ENCODE measurements at places on chromosomes 4 and X.

GRCh38 chrX:97790850-97791249 lies 907.1 kb downstream of the RPA4 start:
- no peak for DNase-seq

DNA sequence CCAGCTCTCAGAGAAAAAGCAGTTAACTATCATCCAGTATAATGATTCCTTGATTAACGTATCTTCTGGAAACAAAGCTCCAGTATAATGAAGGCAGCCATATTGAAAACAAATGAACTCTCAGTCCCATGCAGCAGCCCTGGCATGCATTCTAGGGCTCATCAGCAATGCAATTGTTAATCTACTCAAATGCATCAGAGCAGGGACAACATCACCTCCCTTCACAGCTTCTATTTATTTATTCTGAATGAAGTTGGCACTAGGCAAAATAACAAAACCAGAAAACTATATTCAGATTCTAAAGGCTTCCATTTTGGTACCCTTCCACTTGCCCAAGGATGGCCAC lies 11.4 kb downstream of the SH3D19 start:
- no peak for DNase-seq

DNA sequence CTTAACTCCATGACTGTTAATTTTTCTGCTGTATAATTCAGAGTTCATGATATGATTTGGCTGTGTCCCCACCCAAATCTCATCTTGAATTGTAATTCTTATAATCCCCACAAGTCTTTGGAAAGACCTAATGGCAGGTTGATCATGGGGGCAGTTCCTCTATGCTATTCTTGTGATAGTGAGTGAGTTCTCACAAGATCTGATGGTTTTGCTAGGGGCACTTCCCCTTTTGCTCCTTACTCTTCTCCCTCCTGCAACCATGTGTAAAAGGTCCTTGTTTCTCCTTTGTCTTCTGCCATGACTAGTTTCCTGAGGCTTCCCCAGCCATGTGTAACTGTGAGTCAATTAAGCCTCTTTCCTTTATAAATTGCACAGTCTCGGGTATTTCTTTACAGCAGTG lies 1751.9 kb downstream of the ARAP2 start:
- DNase-seq = no peak

GRCh38 chrX:152313529-152314302 lies 137.4 kb downstream of the GABRA3 start:
- no peak for DNase-seq

DNA sequence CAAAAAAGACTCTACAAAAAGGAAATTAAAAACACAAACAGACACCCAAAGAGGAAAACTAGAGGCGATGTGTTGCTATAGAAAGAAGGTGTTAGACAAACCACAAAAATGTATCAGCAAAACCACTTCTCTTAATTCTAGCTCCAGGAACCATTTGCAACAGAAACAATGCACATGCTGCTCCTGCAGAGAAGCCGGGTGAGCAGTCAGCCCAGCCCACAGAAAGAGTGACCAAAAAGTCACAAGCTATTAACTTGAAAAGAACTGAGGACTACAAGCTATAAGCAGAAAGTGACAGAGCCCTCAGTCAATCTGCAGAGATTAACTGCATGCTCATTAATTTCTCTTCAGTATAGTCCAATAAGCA lies 96.2 kb upstream of the KLHL13 start:
- no peak for DNase-seq

DNA sequence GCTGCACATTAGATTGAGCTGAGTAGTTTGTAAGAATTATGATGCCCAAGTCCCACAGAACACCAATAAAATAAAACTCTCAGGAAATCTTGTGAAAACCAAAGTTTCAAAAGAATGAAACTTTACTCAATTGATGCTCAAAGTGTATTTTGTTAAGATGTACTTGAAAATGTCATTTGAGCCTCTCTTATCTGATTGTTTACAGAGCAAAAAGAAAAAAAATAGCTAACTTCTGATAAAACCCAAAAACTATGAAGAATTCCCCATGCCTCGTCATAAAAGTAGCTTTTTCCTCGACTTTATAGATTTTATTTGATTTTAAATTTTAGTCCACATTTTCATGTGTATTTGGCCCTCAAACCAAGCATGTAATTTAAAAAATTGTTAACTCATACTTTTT lies 521.5 kb upstream of the FTHL17 start:
- no peak for DNase-seq

DNA sequence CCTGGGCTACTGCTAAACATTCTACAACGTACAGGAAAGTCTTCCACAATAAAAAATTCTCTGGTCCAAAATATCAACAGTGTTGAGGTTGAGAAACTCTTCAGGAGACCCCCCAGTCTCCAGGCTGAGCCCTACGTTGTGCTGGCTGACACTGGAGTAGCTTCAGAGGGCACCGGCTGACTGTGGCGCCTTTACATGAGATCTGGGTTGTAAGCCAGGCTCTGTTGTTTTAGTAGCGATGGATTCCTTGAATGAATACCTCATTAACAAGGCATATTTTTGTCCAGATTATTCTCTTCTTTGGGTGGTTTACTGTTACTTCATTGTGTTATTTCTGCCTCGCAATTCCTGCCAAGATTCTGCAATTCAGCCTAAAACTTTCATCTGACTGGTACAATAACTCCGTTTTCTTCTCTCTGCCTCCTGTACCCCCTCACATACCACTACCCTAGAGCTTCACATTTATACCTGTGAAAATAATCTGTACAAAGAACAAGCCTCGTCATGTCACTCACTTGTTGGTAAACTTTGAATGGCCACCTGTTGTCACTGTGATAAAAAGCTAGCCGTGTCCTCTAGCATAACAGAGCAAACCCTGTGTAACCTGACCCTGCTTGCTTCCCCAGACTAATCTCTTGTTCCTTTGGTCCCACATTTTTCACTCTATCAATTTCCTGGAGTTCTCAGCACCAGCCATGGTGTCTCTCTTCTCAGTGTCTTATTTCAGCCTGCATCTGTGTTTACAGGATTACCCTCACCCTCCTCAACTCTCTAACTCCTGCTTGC lies 1476.1 kb upstream of the TENM3 start:
- DNase-seq = no peak

DNA sequence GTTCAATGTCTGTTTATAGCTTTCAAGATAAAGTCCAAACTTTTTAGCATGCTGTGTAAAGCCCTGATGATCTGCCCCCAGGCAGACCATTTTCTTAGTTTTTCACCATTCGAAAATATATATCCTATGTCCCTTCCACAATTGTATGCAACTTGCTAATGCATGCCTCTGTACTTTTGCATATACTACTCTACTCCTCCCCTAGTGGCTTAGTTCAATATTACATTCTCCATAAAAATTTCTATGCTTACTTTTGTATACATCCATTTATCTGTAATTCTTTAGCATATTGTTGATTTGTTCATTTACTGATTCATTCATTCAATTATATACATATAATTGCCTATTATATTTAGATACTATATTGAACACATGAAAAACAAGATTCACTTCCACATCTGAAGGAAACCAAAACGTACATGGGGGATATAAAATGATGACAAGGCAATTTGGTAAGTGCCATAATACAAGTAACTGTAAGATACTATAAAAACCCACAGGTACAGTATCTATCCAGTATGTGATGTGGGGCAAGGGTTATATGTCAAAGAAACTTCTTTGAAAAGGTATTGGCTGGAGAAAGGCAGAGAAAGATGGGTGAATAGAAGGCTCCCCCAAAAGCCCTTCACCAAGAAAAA lies 902.5 kb downstream of the FAM133A start:
- DNase-seq = no peak

DNA sequence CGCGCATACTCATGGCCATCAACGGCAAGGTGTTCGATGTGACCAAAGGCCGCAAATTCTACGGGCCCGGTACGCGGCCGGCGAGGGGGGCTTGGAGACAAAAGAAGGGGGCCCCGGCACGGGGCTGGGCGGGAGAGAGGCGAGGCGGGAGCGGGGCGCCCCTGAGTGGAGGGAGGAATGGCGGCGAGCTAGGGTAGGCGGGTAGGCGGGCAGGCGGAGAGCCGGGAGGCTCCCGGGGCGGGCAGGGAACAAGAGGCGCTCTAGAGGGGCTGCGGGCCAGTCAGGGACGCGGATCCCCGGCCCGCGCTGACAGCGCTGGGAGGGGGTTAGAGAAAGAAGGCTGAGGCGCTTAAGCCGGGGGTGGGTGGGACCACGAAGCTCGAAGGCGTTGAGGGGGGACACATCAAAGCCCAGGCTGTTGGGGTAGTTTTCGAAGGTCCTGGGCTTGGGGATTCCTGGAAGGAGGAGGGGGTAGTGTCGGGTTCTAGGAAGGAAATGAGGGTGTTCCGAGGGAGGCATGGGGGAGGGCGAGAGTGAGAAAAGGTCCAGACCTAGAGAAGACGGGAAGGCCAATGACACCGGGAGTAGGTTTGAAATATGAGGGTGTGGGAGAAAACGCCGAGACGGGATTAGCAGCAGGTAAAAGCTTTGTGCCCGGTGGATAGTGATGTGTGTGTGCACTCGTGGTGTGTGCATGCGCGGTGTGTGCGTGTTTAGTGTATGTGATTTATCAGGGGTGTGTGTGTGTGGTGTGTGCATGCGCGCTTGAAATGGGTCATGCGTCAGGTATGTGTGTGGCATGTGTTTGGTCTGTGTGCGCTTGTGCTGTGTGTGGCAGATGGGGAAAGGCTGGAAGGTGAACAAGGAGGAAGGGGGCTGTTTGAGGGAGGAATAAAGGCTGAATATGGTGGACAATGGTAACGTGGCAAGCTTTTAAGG lies 807 bp downstream of the PGRMC1 start:
- no peak for DNase-seq

DNA sequence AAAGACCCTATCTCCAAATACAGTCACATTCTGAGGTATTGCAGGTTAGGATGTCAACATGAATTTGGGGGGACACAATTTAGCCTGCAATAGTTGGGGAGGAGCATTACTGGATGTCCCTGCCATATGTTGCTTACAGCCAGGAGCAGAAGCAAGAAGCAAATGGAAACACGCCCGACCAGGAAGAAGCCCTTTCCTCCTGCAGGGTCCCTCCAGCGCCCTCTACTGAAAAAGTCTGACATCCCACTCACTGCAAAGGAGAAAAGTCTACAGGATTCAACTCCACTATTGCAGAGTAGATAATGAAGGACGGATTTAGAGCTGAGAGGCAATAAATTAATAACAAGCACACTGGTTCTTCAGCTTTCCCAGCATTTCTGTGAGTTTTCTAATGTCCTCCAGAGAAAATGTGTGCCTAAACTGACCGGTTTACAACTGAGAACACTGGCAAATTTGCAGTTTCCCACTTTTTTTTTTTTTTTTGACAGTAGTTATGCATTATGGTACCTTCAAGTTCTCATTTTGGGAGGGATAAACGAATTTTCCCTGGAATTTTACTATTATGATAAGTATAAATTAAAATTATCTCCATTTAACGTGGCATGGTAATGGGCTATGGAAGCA lies 31.7 kb downstream of the COQ2 start:
- peak; percentile 36 for DNase-seq

GRCh38 chr4:147244786-147245185 lies 236.1 kb upstream of the EDNRA start:
- no peak for DNase-seq

DNA sequence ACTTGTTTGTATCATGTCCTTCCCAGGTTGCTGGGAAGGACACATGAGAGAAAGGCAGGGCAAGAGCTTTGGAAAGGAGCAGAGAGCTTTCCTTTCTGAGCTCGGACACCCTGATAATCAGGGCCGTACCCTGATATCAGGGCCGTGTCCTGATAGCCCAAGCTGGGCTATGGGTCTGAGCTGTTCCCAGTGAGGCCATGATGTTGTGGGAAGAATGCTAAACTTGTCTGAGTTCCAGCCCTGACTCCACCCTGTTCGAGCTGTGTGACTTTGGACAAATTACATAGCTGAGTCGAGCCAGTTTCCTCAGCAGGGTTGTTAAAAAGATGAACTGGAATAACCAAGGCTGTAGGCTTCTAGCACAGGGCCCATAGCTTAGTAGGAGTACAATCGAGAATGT lies 3.3 kb upstream of the CXCR3 start:
- no peak for DNase-seq

- DNase-seq = no peak
Observed at GRCh38 chrX:119041175-119041574, 31.6 kb upstream of the CT47C1 start.

GRCh38 chr4:150056569-150056968 lies 21.7 kb upstream of the DCLK2 start:
- no peak for DNase-seq

DNA sequence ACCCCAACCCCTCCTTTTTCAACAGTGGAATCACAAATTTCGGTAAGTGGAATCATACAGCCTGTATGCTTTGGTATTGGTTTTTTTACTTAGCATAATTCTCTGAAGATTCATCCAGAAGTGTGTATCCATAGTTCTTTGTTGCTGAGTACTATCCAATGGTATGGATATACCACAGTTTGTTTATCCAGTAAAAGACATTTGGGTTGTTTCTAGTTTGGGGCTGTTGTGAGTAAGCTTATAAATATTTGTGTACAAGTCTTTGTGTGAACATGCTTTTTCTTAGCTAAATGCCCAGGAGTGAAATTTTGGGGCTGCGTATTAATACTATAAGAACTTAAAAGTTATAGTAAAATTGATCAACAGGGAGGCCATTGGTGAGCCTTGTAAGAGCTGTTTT lies 57.5 kb upstream of the GC start:
- DNase-seq = no peak

DNA sequence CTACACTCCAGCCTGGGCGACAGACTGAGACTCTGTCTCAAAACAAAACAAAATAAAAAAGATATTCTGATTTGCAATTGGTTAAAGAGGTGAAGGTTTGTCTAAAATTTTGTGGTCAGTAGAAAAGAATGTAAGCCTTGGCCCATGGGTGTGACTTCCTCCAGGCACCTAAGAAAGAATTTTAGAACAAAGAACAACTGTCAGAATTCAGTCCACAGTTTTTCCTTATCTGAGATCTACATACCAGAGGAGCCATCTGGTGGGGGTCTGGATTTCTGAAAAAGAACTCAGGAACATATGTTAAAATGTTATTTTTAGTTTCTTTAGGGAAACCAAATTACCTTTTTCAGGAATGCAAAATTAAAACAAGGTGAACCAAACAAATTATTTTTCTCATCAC lies 434.1 kb downstream of the ANKRD50 start:
- DNase-seq = peak; percentile 28

GRCh38 chr4:162115333-162115732 lies 48.5 kb downstream of the FSTL5 start:
- DNase-seq = no peak

GRCh38 chrX:148466292-148466691 lies 34.1 kb upstream of the AFF2 start:
- DNase-seq = no peak

DNA sequence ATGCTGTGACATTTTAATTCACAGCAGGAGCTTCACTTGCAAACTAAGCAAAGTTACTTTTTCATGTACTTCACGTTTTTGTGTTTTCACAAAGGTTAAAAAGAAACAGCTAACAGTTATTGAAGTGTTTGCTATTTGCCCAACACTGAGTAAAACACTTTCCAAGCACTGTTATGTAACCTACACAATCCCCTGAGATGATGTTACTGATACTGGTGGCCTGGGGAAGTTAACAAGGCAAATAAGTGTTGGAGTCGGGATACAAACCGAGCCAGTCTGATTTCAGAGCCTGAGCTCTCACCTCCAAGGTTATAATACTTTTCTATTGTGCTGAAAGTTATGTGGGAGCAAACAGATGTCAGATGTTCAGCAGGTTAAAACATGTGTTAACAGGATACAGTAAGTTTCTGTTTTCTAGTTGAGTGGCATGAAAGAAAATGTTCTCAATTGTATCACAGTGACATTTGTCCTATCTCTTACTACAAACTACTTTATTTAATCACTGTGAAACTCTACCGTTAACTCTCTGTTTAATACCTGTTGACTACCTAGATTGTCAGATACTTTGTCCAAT lies 3.9 kb upstream of the CXCL13 start:
- no peak for DNase-seq
